ENCODE measurements at places on chromosomes 2 and 18.
A peak's percentile ranks its signal among the peaks of the same experiment; 100 is the strongest.

DNA sequence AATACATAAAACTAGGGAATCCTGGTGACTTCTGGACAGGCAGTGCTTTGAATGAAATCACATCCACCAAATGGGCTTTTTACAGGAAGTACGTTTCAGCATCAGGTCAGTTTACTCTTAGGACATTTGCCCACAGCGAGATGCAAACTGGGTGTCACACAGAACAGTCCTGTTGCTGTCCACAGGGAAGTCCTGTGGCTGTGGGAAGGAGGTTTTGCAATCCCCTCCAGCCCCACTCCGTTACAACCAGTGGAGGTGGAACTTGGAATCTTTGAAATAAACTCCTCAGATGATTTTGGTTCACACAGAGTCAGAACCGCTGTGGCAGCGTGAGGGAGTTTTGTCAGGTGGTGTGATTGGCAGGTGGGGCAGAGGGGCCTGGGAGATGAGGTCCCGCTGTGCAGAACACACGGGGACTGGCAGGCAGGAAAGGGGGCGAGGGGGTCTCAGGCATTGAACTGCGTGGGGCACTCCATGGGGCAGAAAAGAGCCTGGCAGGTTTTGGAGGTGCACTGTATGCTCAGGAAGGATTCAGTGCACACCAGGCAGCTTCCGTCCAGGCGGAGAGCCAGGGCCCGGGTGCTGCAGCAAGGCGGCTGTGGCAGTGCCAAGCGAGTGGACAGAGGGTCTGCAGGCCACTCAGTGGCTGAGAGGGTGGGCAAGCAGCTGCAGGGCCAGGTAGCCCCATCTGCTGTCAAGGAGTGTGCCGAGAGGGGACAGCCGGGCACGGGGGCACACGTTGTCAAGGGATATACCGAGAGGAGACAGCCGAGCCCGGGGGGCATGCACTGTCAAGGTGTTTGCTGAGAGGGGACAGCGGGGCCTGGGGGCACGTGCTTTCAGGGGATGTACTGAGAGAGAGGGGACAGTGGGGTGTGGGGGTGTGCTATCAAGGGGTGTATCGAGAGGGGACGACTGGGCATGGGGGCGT, 148.7 kb downstream of the LDLRAD4 start:
- no peak for DNase-seq

- DNase-seq, result peak; percentile 41
Measured at GRCh38 chr18:59323931-59324622, 5.6 kb upstream of the CPLX4 start.

GRCh38 chr2:124908411-124908810, 883.3 kb downstream of the CNTNAP5 start:
- no peak for DNase-seq

GRCh38 chr2:30611583-30611982, 164.5 kb downstream of the LCLAT1 start:
- no peak for DNase-seq

- no peak for DNase-seq
Measured at GRCh38 chr2:173386738-173387065, 32.0 kb downstream of the CDCA7 start.

DNA sequence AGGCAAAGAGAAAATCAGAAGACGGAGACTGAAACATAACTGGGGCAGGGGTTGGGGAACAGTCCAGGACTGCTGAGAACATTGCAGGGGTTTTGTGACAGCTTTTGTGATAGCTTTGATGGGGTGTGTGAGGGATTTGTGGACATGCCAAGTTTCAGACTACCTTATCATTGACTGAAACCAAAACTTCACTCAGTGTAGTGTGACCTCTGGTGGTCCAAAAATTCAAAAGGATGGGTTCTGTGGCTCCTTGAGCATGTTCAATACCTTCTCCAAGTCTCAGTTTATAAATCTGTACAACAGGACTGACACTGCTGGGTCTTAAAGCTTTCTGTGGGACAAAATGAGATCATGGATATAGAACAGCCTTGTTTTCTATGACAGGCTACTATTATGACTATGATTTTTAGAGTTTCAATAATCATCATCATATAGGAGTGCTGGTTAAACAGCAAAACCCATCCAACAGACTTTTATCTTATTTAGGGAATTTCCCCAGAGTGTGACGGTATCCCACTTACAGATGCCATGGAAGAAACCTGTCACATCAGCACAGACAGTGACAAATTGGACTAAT, 259.2 kb upstream of the SLC14A2 start:
- DNase-seq, result no peak

DNA sequence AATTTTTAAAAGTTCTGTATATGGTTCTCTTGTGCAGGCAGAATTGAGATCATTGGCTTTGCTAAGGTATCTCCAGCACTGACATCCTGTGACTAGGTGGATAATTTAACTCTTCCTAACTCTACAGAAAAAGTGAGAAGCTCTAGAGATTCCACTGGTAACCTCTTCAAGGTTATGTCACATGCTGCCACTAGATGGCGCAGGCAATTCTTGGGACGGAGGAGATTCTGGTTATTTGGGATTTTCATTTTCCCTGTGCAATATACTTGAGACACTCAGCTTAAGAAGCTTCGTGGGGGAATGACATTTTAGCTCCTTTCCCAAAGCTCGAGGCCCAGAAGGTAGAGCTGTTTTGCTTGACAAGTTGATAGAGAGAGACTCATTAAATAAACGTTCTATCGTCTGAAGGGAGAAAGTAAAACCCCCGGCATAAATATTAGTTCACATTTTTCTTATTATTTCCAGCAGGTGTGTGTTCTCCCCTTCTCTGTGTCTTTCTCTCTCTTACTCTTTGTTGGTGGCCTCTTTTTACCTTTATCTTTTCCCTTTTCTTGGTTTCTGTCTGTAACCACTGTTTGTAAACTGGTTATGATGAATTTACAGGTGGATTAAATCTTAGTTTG, 26.6 kb upstream of the LANCL1 start:
- DNase-seq, result peak; percentile 32

GRCh38 chr2:65081232-65081685, 25.0 kb downstream of the CEP68 start:
- DNase-seq, result no peak

DNA sequence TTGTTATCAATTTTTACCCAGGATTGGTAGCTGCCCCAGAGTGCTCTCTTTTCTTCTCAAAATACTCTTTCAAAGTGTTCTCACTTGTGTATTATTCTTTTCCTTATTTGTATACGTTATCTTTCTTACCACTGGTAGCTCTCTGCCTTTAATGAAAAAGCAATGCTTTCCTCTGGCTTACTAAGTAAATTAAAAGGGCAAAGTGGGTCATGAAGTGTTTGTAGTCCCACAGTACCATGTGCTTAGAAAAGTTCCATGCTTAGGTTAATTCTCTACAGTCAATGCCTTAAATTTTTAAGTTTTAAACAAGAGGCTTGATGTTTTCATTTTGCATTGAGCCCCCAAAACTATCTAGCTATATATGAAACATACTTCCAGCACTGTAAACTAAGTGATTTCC, 300.2 kb downstream of the ASXL3 start:
- no peak for DNase-seq

DNA sequence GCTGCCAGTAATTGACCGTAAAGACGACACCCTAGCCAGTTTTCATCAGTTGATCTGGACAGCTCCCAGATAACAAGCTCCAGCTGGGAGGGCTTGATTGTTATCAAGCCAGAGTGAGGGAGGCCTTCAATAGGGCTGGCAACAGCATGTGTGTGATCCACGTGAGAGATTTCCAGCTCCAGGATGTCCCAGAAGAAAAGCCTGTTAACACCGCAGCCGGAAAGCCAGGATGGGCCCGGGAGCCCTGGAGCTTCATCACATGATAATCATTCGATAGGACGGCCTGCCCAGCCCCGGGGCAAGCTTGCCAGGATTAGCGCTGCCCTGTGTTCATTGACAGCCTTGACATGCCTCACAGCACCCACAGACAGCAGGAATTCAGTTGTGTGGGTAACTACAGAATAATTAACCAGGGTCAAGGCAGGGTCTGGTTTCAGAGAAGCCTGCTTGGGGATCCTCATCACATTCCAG, 182.5 kb downstream of the C1D start:
- DNase-seq, result peak; percentile 66

DNA sequence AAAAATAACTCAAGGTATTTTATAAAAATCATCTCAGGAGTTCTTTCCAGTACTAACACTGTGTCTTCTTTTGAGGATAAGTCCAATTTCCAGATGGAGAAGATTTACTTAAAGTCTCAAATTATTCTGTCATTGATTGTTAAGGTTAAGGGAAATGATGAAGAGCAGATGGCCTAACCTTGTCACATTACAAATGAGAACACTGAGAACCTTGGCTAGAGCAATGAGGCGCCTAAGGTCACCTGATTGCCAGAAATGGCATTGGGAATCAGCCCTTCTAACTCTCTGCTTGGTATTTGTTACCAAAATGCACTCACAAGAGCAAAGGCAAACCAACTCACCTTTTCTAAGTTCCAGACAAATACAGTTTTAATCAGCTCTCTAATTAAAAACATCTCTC, 835.1 kb downstream of the RNF144A start:
- DNase-seq, result no peak

DNA sequence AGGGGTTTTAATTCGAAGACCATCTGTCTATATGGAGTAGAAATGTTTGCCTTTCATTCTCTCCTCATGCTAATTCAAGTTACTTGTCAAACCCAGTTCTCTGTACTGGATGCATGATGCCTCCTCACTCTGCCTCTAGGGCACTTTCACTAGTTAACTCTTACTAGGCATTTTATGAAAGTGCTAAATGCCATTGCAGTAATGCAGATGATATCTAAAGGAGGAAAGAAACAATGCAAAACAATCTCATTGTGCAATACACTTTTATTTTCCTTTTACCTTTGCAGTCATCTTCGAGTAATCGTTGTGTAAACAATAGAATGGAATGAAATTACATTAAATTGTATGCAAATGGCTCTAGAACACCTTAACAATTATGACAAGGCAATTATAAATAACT, 293.6 kb downstream of the STK39 start:
- DNase-seq, result no peak

GRCh38 chr2:60527762-60528161, 25.7 kb downstream of the BCL11A start:
- DNase-seq, result peak; percentile 74

GRCh38 chr2:55134316-55134706, 84.1 kb upstream of the RTN4 start:
- DNase-seq, result no peak

DNA sequence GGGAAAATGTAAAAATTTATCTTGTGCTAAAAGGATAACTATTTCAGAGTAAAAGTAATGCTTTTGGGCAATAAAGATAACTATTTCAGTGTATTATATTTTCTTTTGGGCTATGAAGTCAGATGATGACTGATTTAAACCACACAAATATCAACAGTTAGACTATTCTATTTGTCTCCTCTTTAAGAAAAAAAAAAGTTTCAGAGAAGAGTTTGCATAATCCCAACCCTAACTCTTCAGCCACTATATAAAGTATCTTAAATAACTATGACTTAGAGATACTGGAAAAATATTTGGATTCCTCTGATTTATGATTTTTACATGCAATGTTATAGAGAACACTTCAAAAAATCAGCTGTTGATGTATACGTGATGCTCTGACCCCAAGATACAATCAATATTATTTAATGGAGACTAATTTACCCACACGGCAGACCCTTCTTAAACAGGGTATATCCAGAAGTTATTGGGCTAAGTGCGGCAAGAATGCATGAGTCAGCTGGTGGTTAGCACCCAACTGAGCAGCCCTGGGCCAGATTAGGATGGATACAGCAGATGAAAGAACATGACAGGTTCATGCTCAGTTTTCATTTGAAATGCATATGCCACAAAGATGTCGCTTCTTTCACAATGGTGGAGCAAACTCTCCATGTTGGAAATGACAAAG, 279.0 kb downstream of the AFF3 start:
- peak; percentile 80 for DNase-seq

GRCh38 chr2:101295895-101296294, 12.6 kb downstream of the RNF149 start:
- DNase-seq, result peak; percentile 71

DNA sequence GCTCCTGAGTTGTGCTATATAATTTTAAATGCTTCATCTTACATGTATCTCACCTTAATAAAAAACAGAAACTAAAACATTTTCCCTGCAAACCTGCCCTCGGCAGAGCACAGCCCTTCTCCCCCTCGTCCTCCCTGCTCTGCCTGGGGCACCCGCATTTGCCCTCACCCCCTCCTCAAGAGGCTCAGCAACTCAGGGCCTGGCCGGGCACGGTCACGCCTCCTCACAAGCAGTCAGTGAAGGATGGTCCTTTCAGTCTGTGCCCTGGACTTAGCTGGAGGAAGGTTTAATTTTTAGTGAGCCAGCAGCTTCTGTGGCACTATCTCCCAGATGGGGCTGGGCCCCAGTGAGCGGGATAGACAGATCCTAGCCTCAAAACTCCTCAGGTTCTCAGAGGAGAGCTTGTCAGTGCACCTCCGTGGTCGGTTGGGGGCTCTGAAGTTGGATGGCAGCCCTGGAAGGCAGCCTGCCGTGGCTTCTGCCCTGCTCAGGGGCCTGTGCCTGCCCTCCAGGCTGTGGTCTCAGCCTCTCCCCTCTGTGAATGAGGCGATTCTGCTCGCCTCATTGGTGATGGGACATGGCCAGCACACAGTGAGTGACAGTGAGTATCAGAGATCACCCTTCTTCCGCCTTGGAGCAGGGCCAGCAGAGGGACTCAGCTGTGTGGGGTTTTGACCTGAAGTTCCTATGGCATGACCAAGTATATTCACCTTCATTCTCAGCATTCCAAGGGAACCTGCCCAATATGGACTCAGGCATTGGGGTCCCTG, 56.3 kb upstream of the AFF3 start:
- DNase-seq, result peak; percentile 40

Measured in fibroblast of skin of right biceps (primary cell).